ENCODE measurements at places on chromosomes 4 and X.

DNA sequence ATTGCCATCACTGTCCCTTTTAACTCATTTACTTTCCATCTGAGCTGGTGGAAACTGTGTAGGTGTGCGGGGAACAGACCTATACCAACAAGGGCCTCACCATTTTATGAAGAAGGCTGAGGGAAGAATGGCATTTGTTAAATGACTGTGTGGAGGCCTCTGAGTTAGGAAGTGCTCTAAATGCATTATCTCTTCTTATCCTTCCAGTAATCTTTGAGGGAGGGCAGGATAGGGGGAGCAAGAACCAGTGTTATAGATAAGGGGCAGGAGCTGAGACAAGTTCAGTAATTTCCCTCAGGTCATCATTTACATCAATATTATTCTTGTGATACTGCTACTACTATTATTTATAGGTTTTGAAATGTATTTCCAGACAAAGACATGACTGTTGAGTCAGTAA is 122.4 kb upstream of the PDLIM3 start:
- no peak for DNase-seq

DNA sequence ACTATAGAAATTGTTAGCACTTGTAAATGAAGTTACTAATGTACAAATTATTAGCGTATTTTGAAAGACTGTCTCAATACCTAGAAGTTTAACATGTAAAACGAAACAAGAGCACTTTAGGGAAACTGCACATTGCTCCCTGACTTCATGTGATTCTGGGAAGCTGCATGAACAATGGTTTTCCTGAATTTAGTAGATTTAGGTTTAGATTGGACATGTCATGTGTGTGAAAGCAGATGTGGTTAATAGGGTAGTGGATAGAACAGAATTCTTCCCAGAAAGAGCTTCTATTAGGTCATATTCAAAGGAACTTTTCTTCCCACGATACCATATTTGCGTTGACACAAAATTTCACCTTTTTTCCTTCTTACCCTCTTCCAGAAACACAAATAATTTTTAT is 14.9 kb upstream of the CXCL8 start:
- DNase-seq: no peak

DNA sequence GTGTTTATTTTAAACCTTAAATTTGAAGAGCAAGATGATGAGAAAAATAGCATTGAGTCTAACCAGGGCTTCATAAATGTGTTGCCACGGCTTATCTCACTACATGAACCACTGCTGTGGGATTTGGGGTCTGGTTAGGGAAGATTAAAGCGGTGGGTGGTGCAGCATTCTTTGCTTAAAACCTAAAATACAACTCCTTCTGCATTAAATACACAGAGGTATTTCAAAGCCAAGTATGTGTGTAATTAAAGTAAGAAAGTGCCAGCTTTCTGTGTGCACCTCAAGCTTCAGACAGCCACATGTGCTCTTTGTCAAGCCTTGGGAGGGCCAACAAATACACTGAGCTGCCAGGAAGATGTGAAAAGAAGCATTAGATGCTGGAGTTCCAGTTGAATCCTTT is 128.0 kb downstream of the CPE start:
- no peak for DNase-seq

- no peak for DNase-seq
Observed at GRCh38 chr4:169811476-169811875, 53.7 kb upstream of the HPF1 start.

DNA sequence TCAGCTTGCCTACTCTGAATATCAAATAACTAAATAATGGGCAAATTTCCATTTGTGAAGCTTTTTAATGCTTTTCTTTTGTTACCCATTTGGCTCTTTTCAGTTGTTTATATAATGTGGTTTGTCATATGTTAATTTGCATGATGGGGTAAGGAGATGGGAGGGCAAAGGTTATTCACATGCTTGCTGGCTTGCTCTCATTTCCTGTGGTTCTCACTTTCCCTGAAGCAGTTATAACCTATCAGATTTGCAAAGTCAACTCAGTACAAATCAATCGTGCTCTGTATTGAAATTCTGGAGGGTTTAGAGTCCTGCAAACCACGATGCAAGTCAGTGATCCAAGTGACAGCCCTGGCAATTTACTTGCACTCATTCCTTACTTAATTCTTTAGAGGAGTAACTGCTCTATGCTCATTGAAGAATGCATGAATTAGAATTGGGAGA is 711.2 kb downstream of the ADGRL3 start:
- no peak for DNase-seq

DNA sequence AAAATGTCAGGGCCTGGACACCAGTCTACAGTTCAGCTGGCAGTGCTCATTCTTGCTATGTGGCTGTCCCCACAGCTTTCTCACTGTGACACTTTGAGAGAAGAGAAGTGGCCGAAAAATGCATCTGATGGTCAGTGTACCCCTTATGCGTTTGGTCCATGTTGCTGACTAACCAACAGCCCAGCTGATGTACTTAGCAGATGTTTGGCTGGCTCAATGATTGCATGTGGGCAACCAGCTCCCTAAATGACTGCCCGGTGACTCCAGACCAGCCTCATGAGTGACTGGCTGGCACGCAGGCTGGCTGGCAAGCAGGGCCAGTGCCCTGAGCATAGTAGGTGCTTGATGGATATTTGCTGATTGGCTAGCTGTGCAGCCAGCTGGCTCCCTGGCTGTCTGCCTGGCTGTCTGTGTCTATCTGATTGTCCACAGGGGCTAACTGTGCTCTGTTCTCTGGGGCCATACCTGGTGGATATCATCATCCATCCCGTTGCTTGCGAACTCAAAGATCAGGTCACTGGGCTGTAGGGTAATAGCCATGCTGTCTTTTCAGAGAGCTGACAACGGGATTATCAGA is 29.4 kb downstream of the ELF4 start:
- no peak for DNase-seq

DNA sequence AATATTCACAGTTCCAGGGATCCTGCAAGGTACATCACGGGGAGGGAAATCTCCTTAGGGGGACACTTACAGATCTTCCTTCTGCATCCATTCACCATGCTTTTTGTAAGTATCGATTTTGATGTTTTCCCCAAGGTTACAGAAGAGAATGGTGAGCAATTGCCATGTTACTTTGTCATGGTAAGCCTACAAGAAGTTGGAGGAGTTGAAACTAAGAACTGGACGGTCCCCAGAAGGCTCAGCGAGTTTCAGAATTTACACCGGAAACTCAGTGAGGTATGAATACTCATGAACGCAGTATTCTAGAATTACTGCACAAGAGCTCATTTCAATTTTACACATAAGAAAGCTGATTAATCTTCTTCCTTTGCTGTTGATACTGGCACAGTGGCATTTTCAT is 53.9 kb downstream of the LRP2BP start:
- DNase-seq: no peak

- no peak for DNase-seq
Observed at GRCh38 chr4:147371661-147372060, 109.2 kb upstream of the EDNRA start.

DNA sequence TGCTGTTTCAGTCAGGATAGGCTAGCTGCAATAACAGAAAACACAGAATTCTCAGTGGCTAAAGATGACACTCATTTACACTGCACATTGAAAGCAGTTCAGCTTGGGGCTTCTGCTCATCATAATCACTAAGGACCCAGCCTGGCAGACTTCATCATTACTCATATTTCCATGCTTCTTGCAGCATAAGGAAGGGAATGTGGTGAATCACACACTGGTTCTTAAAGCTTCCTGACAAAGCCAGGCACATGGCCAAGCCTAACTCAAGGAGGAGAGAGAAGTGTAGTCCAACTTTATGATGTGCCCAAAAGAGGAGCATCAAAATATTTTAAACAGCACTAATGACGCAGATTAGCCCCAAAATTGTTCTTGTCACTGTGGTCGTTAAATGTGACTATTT is 186.5 kb downstream of the BANK1 start:
- no peak for DNase-seq

DNA sequence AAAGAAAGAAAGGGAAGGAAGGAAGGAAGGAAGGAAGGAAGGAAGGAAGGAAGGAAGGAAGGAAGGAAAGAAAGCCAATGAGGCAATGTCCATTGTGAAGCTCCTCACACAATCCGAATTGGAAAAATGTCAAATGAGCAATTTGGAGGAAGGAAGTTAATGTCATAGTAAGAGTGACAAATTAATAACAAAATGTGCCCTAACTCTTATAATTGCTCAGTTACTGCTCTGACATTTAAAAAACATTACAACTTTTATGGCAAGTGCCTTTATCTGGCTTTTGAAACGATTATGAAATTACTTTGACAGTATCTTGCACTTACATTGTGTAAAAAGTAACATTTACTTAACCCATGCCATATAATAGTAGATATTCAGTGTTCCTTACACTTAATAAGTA is 96.5 kb upstream of the EFHC2 start:
- DNase-seq: no peak

DNA sequence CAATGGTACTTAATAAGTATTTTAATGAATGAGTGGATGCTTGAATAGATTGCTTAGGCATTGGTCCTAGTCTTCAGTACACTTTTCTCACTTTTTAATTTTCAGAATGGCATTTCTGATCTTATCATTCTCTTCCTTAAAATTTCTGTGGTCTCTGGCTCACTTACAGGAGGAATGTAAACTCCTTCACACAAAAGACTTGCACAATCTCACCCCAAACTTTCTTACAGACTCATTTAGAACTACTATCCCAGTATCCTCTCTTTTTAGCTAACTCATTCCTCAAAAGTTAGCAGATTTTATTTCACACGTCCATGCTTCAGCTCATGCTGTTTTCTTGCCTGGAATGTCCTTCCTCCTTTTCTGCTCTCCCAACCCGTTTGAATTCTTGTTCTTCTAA is 350.1 kb downstream of the GRXCR1 start:
- DNase-seq: no peak

DNA sequence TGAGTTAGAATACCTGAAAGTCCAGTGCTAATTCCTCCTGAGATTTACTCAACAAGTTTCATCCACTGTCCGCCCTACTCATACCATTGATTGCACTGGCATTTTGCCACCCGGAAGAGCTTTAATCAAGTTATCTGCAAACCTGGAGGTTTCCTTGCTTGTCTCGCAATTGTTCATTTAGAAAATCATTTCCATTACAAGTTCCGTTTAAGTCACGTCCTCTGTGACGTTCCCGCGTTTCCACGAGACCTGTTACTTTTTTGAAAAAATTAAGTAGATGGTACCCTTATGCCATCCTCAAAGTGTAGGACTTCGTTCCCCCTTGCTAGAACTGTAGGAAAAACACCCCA is 761 bp upstream of the FRYL start:
- DNase-seq: peak; percentile 77

GRCh38 chrX:45261005-45261404 is 60.3 kb upstream of the DIPK2B start:
- DNase-seq: no peak

DNA sequence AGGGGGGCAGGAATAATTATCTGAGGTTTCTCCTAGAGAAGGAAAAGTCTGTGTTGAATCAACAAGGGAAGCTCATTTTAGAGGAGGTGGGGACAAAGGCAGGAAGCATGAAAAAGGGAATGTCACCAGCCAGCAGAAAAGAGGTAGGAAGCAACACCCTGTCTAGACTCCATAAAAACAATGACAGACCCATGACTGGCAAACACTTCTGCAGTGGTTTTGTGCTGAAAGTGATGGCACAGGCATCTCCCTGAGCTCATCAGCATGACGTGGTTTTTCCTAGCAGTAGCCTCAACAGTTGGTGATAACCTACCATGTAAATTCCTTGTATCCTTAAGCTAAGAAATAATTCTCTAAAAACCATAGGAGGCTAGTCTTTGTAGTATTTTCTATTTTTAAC is 110.7 kb upstream of the GALNT7 start:
- no peak for DNase-seq

GRCh38 chr4:158814207-158814606 is 45.4 kb downstream of the FNIP2 start:
- DNase-seq: no peak

- DNase-seq: no peak
Observed at GRCh38 chr4:2812612-2813354, 19.9 kb downstream of the SH3BP2 start.

DNA sequence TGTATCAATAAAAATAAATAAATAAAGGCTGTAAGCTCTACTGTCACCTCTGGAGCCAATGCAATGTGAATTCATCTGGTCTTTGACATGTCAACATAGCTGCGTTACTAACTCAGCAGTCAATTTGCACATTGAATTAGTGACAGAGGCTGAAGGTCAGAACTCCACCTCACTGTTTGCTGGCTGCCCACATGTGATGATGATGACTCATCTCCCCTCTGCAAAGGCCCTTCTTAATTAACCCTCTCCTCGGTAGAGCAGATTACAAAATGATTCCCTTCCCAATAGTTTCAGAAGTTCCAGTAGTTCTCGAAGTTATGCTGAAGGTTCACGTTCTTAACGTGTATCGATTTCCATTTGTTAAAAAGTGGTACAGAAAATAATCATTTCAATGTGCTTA is 1626.0 kb upstream of the TENM3 start:
- no peak for DNase-seq

DNA sequence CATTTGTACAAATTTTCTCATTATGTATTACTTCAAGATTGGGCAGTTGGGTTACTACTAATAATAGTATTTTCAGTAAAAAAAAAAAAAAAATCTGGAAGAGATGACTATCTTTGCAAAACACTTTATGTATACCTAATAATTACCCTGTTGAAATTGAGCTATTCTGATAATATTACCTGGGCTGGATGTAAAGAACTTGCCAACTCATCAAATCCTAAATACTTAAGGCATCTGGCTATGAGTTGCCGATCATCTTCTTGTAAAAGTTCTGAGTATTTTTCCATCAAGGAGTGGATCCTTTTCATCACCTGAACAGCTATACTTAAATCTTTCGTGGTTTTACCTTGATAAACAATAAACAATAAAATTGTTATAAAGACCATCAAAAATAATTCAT is 42.7 kb downstream of the DDX60 start:
- no peak for DNase-seq

DNA sequence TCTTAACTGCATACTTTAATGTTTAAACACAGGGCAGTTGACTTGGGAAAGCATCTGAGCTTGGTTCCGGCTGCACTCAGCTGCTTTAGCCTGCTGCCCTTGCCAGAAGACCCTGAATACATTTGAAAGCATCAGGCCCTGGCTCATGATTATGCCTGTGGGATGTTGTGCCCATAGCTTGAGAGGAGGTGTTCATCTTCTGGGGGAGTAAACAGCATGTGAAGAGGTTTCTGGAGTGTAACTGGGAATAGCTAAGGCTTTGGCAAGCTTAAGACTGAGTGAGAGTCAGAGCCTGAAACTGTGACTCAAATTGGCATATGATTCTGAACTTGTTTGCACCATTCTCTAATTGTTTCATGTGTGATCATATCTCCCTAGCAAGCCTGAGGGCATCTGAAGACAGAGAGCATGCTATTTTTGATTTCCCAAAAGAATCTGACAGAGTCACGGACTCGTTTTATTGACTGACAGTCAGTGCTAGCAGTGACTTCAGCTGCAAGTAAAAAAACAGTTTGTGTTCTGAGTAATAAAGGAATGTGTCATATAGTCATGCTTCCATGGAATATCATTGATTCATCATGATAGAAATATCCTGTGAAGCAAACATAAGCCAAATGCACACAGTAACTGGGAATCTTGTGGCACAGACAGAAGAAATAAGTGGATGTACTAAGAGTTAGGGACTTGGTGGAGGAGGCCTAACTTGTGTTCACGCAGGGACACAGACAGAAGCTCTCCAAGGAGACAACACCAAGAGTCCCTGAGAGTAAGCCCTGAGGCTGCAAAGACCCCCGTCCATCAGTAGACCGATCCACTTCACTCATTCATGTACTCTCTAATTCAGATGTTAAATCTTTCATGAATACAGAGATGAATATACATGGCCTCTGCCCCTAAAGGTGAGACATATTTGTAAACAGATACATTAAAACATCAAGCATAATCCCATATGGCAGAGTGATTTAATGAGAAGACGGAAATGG is 100.7 kb downstream of the SYNPO2 start:
- no peak for DNase-seq

- DNase-seq: peak; percentile 2
Observed at GRCh38 chr4:103994059-103994458, 274.3 kb upstream of the TACR3 start.
